ENCODE measurements at places on chromosomes 5 and 9.
A peak's percentile ranks its signal among the peaks of the same experiment; 100 is the strongest.

DNA sequence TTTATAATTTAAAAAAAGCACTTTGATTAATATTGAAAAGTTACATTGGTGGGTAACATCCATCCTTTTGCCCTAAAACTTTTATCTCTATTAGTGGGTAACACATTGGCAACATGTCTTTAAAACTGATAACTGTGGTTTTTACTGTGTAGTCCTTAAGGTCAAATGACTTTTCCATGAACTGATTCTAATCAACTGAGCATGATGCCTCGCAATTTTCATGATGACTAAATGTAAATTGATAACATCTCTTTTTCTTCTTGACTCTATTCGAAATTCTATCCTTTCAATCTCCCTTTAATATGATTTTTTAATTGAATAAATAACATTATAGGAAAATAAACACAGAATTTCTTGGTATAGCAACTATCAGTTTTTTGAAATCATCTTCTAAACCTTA, 6.3 kb upstream of the IL5 start:
- DNase-seq = no peak

DNA sequence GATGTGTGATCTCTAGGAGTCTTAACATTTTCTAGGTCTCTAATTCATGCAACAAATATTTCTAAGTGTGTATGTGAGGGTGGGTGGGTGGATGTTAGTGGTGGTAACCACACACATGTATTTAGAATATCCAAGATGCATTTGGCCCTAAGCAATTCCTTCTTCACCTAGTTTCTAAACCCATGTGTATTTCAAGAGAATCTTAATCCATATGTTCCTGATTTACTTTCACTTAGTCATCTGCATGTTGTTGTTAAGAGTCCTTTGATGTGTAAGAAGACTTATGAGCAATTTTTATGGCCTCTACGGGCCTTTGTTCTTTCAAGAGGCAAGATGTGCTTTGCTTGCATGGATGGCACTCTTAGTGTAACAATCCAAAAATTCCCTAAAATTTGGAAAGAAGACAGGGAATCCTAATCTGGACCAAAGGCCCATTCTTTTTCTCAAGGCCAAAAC, 282.6 kb downstream of the SPATA31D1 start:
- DNase-seq = no peak

GRCh38 chr5:12845549-12846159, 941.4 kb upstream of the CTNND2 start:
- DNase-seq = no peak

- DNase-seq = peak; percentile 88
These were observed 198.8 kb downstream of the AUH start for GRCh38 chr9:91162784-91163443.

DNA sequence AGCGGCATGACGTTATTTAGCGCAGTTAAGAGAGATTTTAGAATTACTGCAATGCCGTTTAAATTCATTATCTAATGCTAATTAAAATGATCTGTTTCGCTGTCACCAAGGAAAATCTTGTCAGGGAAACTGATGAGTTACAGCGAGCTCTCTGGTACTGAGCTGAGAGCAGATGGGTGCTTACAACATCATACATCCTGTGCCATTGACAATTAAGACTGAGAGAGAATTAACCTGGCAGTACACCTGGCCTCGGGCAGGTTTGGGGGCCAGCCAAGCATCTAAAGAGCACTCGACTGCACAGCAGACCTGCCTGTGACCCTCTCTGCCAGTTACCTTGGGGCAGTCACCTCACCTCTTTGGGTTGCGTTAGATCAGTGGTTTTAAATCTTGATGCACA, 55.0 kb downstream of the PUM3 start:
- no peak for DNase-seq

GRCh38 chr5:35810601-35811000, 46.1 kb upstream of the IL7R start:
- no peak for DNase-seq

- no peak for DNase-seq
These were observed 133.9 kb downstream of the PLK2 start for GRCh38 chr5:58326022-58326421.

- peak; percentile 99 for DNase-seq
These were observed 4.4 kb downstream of the ATOSB start for GRCh38 chr9:35111001-35111933.

DNA sequence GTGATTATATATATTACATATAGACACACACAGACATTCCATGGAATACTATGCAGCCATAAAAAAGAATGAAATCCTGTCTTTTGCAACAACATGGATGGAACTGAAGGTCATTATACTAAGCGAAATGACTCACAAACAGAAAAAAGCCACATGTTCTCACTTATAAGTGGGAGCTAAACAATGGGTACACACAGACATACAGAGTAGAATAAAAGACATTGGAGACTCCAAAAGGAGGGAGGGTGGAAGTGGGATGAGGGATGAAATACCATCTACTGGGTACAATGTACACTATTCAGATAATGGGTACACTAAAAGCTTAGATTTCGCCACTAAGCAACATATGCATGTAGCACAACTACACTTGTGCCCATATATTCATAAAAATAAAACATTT, 170.0 kb upstream of the RGMB start:
- DNase-seq = no peak

DNA sequence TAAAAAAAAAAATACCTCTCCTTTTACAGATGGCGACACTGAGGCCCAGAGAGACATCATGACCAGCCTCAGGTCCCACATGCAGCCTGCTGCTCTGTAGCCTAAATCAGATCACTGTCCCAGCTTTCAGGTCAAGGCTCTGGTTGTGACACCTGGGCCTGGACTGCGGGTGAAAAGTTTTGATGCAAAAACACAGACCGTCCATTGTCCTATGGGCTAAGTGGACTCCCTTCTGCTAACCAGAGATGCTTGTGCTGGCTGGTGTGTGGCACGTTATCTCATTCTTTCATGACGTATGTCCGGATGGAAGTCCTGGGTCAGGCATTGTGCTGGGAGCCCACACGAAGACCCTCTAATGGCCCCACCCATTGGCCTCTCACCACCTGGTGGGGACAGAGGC, 7.8 kb downstream of the NEK6 start:
- DNase-seq = no peak

- no peak for DNase-seq
These were observed 44.9 kb downstream of the SHB start for GRCh38 chr9:38024036-38024681.

DNA sequence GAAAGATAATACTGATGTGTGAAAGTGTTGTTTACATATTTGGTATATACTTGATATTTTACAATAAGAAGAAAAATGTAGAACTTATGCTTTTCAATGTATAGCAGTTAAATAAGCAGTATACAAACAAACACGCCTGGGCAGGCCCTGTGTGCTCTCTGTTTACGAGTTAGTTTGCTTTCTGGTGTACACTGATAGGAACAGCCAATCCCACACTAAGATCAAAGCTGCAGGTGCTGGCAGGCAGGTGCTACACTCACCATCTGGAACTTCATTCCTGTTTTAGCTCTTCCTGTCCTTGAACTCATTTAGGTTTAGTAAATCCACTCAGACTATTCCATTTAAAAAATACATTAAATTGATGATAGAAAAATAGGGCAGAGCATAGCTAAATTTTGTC, 614.7 kb upstream of the ST8SIA4 start:
- DNase-seq = no peak

DNA sequence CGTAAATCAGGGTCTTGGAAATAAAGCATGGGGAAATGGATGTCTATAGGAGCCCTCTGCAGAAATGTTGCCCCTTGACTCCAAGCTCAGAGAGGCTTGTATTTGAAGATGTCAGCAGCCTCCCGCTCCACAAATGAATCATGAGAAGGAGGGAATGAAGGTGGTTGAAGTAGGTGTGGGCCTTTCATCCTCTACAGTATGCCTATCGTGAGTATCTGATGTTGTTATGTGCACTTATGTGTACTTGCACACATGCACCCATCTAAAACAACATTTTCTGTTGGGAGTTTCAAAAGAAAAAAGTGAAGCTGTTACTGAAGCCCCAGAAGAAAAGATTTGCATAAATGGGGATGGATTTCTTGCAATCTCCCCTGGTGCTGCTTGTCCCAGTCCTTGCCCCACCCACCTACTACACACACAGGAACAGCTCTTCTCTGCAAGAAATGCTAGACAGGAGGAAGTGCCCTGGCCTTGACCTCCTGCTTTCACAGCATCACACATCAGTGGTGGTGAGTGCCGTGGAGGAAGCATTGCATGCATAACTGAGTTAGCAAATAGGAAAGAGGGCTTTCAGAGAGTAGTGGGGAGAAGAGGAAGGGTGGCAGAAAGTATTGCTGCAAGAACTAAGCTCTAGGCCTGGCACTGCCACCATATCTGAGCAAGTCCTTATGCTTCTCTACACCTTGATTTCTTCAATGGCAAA, 156.1 kb downstream of the SNX18 start:
- peak; percentile 31 for DNase-seq

DNA sequence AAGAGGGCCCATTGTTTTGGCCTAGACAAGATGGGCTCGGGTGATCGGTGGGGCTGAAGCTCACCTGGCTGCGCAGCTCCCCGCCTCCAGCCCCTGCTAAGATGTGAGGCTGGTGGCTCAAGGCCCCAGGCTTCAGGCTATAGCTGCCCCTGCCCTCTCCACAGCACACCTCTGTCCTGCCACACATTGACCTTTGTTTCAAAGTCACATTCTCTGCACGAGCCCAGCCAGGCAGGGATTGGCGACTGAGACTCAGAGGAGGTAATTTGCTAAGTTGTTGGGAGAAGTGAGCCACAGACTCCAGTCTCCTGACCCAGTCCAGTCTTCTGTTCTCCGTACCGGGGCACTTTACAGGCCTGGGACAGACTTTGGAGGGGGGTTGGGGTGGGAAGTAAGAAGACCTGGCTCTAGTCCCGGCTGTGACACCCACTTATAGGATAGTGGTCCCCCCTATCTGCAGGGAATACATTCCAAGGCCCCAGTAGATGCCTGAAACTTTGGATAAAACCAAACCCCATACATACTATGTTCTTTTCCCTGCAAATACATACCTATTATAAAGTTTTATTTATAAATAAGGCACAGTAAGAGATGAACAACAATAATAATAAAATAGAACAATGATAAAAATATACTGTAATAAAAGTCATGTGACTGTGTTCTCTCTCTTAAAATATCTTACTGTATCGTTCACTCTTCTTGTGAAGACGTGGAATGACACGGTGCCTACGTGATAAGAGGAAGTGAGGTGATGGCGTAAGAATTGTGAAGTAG, 13.3 kb downstream of the PDGFRB start:
- DNase-seq = no peak

DNA sequence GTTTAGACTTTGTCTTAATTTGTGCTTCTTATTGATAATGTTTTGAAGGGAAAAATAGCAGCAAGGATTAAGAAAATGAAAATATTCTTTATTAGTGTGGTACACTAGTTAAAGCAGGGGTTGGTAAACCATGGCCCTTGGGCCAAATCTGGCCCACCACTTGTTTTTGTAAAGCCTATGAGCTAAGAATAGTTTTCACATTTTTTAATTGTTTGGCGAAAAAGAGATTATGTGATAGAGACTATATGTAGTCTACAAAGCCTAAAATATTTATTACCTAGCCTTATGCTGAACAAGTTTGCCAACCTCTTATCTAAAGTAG, 57.2 kb downstream of the KCNN2 start:
- DNase-seq = no peak

DNA sequence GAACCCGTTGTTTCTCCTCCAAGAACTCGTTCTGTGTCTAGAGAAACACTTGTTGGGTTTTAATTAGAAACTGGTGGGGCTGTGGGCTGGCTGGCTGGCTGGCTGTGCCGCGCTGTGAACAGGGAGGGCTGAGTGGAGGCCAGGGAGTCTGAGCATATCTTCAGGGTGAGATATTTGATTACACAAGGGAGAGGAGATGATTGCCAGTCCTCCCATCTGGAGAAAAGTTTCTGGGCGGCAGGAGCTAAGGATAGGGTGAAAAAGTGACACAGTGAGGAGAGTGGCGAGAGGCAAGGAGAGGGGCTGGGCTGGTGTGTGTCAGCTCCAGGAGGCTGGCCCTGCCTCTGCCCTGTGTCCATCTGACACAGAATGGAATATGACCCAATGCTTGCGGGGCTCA, 63.0 kb downstream of the GDNF start:
- peak; percentile 49 for DNase-seq

DNA sequence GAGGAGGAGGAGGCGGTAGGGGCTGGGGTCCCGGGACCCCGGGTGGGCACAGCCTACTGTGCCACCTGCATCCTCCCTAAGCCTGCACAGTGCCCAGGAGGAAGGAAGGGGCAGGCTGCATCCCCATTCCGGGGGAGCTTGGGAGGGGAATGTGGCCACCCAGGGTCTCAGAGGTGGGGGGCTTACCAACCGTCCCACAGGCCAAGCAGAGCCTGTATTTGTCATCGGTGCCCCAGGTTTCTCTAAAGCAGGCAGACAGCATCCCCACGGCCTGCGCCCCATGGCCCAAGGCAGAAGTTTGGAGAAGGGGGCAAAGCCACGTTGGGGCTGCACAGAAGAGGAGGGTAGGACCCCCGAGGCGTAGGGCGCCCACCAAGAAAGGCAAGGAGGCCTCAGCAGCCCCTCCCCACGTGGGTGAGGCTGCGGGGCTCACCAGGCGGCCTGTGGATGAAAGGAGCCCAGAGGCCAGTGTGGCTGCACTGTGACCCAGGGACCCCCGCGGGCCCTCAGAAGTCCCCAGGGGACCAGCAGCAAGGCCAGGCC, 507 bp upstream of the GPSM1 start:
- DNase-seq = no peak

- no peak for DNase-seq
These were observed 548.3 kb downstream of the SEMA5A start for GRCh38 chr5:8997542-8998070.

GRCh38 chr5:32279223-32279622, 33.5 kb downstream of the MTMR12 start:
- DNase-seq = no peak

DNA sequence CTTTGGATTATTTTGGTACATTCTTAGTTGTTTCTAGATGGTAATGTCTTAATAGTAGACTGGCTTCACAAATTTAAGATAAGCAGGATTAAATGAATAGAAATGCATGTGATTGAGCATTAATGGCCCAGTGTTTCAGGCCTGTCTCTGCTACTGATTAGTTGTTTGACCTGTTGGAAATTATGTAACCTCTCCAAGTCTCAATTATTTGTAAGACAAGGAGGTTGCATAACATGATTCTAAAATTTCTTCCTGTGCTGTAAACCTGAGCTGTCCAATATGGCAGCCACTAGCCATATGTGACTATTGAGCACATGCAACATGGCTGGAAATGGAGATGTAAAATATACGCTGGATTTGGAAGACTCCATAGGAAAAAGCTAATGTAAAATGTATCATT, 97.5 kb downstream of the ALDH1A1 start:
- no peak for DNase-seq
